ENCODE measurements at places on chromosomes 3 and 15. TPM values are rescaled to one million over a fixed set of nuclear protein-coding genes. Genes with fewer than 3 reads are reported as not detected.

DNA sequence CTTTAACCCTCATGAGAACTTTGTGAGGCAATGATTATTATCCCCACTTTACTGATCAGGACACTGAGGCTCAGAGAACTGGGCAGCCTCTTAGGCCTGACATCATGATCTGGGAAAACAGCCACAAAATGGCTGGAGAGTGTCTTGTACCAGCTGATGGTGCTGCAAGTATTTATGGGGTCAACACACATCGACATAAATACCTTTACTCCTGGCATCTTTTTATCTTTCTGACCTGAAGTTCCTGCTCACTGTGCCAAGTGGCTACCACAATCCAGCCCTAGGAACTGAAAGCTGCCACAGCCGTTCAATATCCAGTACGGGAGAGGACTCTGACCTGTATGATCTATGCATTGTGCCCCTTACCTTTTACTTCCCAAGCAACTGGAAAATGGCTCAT lies 29.2 kb upstream of the MUC13 start:
- no peaks in the 10 kb centered on the region for H3K27me3 ChIP-seq
- H3K27ac ChIP-seq: peak overlapping the region; percentile 35
- H3K4me3 ChIP-seq: no peak overlapping the region
- no peaks in the 10 kb centered on the region for H3K4me1 ChIP-seq
- no peak for DNase-seq

- no peaks in the 10 kb centered on the region for H3K36me3 ChIP-seq
- DNase-seq: no peak
- no peak overlapping the region for H3K27ac ChIP-seq
- H3K4me1 ChIP-seq: no peaks in the 10 kb centered on the region
Observed at GRCh38 chr15:26658290-26658689, 114.6 kb downstream of the GABRB3 start.

DNA sequence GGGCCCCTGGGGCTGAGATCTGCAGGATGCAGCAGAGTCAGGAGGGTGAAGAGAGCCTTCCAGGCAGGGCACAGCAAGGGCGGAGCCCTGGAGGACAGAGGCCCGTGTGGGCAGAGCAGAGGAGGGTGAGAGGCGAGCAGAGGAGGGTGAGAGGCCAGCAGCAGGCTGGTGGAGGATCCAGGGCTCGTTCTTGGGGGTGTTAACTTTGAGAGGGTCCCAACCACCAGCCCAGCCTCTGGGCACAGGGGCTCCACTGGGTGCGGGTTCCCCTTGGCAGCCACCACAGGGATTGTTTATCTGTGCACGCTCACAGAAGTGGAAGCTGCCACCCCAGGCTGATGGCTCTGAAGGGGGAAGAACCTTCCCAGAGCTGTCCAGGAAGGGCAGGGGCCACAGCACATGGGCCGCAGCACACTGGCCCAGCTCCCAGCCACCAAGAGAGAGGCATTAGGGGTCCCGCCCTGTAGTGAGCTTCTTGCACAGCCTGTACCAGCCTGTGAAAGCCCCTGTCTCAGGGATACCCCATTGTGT lies 9.3 kb upstream of the PLXND1 start:
- H3K4me1 ChIP-seq: no peaks in the 10 kb centered on the region
- no peak overlapping the region for H3K4me3 ChIP-seq
- H3K36me3 ChIP-seq: no peaks in the 10 kb centered on the region
- H3K27me3 ChIP-seq: no peaks in the 10 kb centered on the region

The DLL4 gene
- 7.5 TPM for total RNA-seq

The PPIB gene
- total RNA-seq: 189 TPM

Data from right atrium auricular region (tissue), 2 donors.